ENCODE measurements at places on chromosomes 7 and 10. TPM values are rescaled to one million over a fixed set of nuclear protein-coding genes. Genes with fewer than 3 reads are reported as not detected.

DNA sequence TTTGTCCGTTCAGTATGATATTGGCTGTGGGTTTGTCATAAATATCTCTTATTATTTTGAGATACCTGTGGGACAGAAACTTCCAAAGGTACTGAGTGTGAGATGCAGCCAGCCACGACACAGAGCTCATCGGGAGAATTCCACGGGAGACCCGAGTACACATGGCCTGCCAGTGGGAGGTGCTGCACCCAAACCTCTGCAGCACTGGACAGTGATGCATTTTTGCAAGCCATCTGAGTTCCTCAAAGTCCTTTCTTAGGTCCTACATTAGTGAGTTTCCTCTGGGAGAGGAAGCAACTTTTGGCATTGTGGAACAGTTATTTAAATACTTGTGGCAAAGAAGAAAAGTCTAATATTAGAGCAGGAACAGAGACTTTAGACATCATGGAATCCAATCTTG, 77.5 kb downstream of the ARID5B start:
- no peak for DNase-seq

- no peak for DNase-seq
These were observed 2.0 kb upstream of the HOGA1 start for GRCh38 chr10:97582169-97582568.

GRCh38 chr10:18505456-18506118, 145.8 kb downstream of the NSUN6 start:
- DNase-seq: no peak

- DNase-seq: no peak
These were observed 9.9 kb downstream of the SKIDA1 start for GRCh38 chr10:21515361-21516241.

- DNase-seq: peak; percentile 49
These were observed 41.5 kb upstream of the SMIM30 start for GRCh38 chr7:113159746-113160339.

DNA sequence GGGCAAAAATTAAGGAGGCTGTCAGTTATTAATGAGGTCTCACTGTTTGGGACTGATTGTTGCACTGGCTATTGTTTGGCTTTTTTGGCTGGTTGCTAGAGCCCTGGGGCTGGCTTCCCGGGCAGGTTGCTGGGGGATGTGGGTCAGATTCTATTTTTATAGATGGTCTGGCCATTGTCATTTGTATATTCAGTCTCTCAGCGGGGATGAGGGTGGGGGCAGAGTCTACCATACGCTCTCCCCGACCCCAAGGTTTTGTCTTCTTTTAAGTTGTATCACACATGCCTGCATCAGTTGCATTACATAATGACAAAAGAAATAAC, 84.3 kb upstream of the GRB10 start:
- DNase-seq: no peak

Gene FAM241B
- total RNA-seq: 5.2 TPM

Gene NPY4R
- total RNA-seq: not detected

Gene CYP26A1
- total RNA-seq: not detected

Gene CCDC172
- total RNA-seq: not detected
